Activated CD8-positive, alpha-beta memory T cell treated with anti-CD3 and anti-CD28 coated beads, Interleukin-2, amount 10 ng/mL, durations not matched to agents 7 days and 5 days (primary cell): ENCODE measurements at places on chromosomes 5 and 9. TPM values are rescaled to one million over a fixed set of nuclear protein-coding genes. Genes with fewer than 3 reads are reported as not detected.

DNA sequence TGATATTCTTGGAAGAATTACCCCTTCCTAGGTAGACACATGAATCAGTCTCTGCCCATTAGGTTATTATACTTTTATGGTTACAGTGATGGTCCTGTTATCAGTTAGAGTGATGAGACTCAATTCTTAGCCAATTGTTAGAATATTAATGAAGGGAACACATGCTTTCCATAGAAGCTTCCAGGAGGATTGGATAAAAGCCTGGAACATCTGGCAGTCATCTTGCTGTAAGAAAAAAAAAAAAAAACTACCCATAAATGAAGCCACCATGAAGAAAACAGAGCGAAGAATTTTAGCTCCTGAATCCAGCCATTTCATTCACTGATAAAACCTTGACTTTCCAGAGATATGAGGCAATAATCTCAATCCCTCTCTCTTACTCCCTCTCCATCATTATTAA lies 262.5 kb upstream of the GRIN3A start:
- no peak overlapping the region for H3K27ac ChIP-seq
- no peaks in the 10 kb centered on the region for H3K4me1 ChIP-seq
- no peaks in the 10 kb centered on the region for H3K36me3 ChIP-seq
- no peak overlapping the region for H3K4me3 ChIP-seq
- H3K27me3 ChIP-seq: no peaks in the 10 kb centered on the region

SPINK4 gene
- total RNA-seq: not detected

DNA sequence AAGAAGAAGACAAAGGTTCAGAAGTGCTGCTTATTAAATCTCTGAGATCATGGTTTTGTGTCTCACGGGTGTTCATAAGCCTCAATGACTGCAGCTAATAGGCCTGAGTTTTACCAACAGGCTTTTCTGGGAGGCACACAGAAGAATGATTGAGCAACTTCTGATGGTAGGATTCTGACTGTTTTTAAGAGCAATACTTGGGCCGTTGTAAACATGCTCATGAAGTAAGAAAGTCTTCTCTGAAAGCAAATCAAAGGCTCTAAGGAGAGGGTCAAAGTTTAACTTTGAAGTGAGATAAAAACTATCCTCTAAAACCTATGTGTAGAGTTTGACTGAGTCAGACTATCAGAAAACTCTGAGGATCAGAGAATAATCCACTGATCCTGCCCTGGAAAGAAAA lies 390.9 kb upstream of the DAB2 start:
- H3K4me1 ChIP-seq: no peaks in the 10 kb centered on the region
- H3K36me3 ChIP-seq: no peaks in the 10 kb centered on the region
- no peak for DNase-seq
- no peak overlapping the region for H3K4me3 ChIP-seq
- H3K27ac ChIP-seq: no peak overlapping the region

- H3K4me3 ChIP-seq: no peak overlapping the region
- no peaks in the 10 kb centered on the region for H3K36me3 ChIP-seq
- H3K27me3 ChIP-seq: peaks cover 6% of the 10 kb centered on the region
- no peak for DNase-seq
Measured at GRCh38 chr9:105834404-105834803, 140.1 kb downstream of the TMEM38B start.

DNA sequence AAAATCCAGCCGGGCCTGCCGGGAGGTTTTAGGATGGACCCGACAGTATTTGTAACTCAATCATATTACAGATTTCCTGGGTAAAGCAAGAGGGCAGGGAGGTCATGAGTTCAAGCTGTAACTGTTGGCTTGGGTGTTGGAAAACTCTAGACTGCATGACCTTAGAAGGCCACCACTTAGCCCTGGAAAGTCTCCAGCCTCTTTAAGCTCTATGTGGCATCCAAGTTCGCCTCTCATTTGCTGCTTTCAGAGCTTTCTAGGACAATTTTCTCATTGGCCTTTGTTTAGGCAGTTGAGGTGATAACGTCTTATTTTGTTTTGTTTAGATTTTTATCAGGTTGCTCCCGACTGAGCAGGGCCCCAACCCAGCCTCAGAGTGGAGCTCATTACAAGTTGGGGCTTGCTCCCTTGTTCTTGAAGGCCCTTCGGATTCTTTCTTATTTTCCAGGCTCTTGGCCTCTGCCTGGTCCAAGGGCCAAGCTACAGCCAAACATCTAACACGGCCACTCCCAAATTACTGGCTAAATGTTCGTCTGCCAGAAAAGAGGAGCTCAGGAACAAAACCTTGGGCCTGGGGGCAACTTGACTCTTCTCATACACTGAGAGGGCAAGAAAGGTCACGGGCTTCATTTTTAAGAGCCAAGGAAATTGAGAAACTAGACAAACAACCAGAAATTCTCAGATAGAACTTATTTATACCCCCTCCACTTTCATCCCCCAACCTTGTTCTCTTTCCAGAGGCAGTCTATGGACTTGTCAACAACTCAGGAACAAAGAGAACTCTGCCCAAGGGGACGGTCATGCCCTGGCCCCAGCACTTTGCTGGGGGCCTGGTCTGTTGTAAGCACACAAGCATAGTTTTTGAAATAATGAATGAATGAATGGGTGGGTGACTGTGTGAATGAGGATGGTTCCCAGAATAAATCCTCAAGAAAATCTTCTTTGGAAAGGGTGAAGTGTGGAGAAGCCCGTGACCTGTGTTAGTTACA lies 526.9 kb downstream of the BNC2 start:
- H3K4me3 ChIP-seq: no peak overlapping the region
- no peaks in the 10 kb centered on the region for H3K27me3 ChIP-seq
- H3K4me1 ChIP-seq: no peaks in the 10 kb centered on the region
- no peaks in the 10 kb centered on the region for H3K36me3 ChIP-seq
- DNase-seq: no peak

DNA sequence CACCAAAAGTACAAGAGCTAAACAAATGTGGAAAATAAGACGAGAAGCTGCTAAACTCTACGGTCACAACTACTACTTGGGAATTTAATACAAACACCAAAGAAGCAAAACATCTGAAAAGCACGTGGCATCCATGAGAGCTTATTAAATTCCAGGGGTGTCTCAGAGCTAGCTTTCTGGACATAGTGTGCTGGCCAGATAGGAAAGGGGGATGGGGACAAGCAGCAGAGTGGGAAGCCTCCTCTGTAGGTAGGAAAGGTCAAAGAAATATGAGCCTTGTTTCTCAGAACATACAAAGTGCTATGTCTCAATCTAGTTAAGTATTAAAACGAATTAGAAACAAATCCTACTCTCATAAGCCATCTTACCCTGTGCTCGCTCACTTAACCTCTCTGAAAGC lies 51.3 kb upstream of the GOLPH3 start:
- H3K4me3 ChIP-seq: no peak overlapping the region
- no peaks in the 10 kb centered on the region for H3K4me1 ChIP-seq
- peaks cover 6% of the 10 kb centered on the region for H3K36me3 ChIP-seq
- DNase-seq: no peak
- no peak overlapping the region for H3K27ac ChIP-seq
- no peaks in the 10 kb centered on the region for H3K27me3 ChIP-seq
